ENCODE measurements at places on chromosomes 3 and 15.

- no peak for DNase-seq
Measured at GRCh38 chr3:130263708-130264107, 81.8 kb upstream of the COL6A5 start.

DNA sequence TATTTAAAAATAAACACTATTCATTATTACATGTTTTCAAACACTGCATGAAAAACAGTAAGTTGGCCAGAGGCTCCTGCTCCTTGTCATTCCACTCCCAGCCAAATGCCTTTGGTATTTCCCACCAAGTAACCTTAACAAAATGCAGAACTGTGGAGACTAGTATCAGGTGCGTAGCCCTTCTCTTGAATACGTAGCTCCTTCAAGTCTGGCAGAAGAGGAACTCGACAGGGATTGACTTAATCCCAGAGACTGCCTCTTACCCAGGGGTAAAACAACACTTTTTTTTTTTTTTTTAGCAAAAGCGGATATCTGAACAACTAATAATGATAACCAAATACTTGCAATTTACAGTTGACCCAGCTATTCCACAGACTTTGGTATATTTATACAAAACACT is 738 bp downstream of the COMMD2 start:
- DNase-seq, result no peak

DNA sequence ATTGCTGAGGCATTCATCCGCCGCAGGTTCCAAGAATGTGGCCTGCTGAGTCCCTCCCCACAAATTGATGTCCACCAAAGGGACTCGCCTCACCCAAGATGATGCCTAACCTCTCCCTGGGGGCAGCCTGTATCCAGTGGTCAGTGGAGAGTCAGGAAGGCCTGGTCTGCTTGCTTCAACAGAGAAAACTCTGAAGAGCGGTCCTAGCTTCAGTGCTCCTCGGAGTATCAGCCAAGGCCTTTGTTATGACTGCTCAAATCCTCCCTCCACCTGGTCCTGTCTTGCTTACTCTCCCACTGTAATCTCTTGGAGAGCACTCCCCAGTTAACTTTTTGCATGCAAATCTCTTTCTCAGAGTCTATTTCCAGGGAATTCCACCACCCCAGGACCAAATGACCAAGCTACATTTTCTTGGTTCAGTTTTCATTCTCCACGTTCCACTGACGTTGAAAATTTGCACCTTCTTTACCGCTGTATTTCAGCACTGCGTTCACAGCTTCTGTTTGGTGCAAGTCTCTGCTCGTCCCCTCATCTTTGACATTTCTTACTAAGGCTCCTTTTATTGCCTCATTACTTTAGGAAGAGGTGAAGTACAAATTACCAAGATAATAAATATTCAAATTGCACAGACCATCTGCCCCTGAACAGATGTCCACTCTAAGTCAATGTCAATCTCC is 22.3 kb downstream of the CMTM7 start:
- no peak for DNase-seq

- DNase-seq, result no peak
Measured at GRCh38 chr15:92901072-92901761, 1.1 kb downstream of the CHD2 start.

DNA sequence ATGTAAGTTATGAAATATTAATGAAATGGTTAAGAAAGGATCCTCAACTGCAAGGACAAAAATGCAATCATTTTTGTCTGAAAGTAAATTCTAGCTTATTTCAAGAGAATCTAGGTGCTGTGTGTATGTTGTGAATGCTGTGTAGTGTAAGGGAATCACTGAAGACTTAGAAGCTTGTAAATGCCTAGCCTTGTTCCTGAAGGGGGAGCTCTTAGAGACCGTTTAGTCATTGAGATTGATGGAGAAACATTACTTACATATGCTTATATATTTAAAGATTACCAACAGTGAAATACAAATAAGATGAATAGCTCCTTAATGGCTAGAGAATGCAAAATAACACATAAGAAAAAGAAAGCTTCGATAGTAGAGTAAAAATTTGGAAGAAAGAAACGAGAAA is 67.9 kb downstream of the CNTN4 start:
- no peak for DNase-seq

Data from HFF-Myc (cell line).